ENCODE measurements at places on chromosomes 6 and 20. TPM values are rescaled to one million over a fixed set of nuclear protein-coding genes. Genes with fewer than 3 reads are reported as not detected.

The BANF2 gene
- polyA plus RNA-seq, result not detected

The MARCKS gene
- 343 TPM for polyA plus RNA-seq

The CD83 gene
- 16.4 TPM for polyA plus RNA-seq

The SLC17A1 gene
- polyA plus RNA-seq, result 0.64 TPM

The GSTA3 gene
- polyA plus RNA-seq, result 0.52 TPM

The SMPDL3A gene
- polyA plus RNA-seq, result 13.6 TPM

The CDSN gene
- not detected for polyA plus RNA-seq

The BMP6 gene
- 7.6 TPM for polyA plus RNA-seq

The PDE7B gene
- polyA plus RNA-seq, result 10.3 TPM

The FHL5 gene
- polyA plus RNA-seq, result 0.62 TPM

The SRMS gene
- 0.26 TPM for polyA plus RNA-seq

The MAS1 gene
- polyA plus RNA-seq, result not detected

The SIRPD gene
- polyA plus RNA-seq, result not detected

The RNF217 gene
- polyA plus RNA-seq, result 14.8 TPM

The PCED1A gene
- polyA plus RNA-seq, result 97.2 TPM

The SNAI1 gene
- 9.8 TPM for polyA plus RNA-seq

The GATA5 gene
- 2.1 TPM for polyA plus RNA-seq

The CALHM4 gene
- polyA plus RNA-seq, result 0.26 TPM

The MMP24 gene
- 1.5 TPM for polyA plus RNA-seq

The LY6G6D gene
- not detected for polyA plus RNA-seq

The RNF144B gene
- polyA plus RNA-seq, result 18.2 TPM

The DEFB125 gene
- polyA plus RNA-seq, result not detected

The SLC22A1 gene
- 0.53 TPM for polyA plus RNA-seq

The SLC17A3 gene
- not detected for polyA plus RNA-seq

The PI16 gene
- polyA plus RNA-seq, result 68.9 TPM

The CST7 gene
- 0.70 TPM for polyA plus RNA-seq

The CYP39A1 gene
- 8.2 TPM for polyA plus RNA-seq

The WFDC10B gene
- polyA plus RNA-seq, result not detected

The TGM3 gene
- 0.39 TPM for polyA plus RNA-seq

The FUT9 gene
- 6.5 TPM for polyA plus RNA-seq

The POU5F1 gene
- 1.4 TPM for polyA plus RNA-seq

The METTL24 gene
- polyA plus RNA-seq, result 15.6 TPM

The SLC12A5 gene
- 2.3 TPM for polyA plus RNA-seq

The EPM2A gene
- polyA plus RNA-seq, result 8.3 TPM

The OPRL1 gene
- polyA plus RNA-seq, result 1.5 TPM

Data from left renal pelvis (tissue), 4 donors.